HAP-1 (cell line): ENCODE measurements at places on chromosomes 2 and 18.

DNA sequence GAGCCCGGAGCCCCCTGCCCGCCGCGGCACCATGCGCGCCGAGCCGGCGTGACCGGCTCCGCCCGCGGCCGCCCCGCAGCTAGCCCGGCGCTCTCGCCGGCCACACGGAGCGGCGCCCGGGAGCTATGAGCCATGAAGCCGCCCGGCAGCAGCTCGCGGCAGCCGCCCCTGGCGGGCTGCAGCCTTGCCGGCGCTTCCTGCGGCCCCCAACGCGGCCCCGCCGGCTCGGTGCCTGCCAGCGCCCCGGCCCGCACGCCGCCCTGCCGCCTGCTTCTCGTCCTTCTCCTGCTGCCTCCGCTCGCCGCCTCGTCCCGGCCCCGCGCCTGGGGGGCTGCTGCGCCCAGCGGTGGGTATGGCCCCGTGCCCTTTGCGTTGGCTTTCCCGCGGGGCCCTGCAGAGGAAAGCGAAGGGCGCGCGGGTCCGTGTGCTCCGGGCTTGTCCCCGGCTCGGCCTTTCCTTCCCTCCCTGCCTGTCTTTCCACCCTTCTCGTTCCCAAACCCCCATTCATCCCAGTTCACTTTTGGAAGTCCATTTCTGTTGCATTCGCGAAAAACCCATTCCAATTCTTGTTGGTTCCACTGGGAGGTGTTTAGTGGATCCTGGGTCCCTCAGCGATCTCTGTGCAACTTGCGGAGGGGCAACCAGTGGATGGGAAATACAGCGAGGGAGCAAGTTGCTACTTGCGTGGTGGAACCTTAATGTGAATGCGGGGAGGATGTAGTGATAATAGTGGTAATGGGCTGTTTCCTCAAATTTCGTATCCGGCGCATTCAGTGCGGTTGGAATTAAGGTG, 599 bp downstream of the ADAM23 start:
- peak; percentile 24 for DNase-seq

- no peak for DNase-seq
These were observed 39.6 kb downstream of the MARCO start for GRCh38 chr2:118981632-118982031.

DNA sequence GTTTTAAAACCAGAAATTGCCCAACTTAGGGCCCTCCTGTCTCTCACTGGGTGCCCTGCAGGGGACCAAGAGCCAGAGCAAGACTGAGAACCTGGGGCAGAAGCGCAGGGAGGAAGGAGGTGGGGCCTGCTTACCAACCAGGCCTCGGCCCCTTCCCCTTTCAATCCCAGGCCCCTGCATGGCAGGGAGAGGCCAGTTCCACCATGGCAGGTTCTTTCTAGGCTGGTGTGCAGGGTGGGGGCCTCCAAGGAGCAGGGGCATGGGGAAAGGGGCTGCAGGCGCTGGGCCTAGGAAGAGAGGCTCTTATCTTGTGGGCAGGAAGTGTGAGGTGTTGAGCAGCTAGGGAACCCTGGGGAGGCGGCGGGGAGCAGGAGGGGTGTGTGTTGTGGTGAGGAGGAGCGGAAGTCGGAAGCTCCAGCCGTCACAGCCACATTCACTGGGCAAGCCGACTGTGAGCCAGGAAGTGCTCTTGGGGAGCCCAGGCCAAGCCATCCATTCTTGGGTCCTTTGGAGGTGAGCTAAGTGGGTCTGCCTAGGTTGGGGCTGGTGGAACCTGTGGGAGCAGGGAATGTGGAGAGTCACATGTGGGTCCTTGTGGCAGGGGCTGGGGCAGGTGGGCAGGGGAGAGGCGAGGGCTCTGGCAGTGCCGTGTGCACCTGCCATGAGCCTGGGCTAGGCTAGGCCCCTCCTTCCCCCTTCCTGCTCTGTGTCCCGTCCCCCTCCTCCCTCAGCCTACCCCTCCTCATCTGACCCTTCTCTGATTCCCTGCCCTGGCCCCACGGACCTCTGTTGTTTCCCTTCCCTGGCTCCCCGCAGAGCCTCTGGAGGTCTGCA, at the start of gene PSD4:
PSD4 (plus strand) TSS at position 430 of the 834 bp plus-strand sequence. CDS start 8,486 bp downstream, outside the sequence.
- no peak for DNase-seq

DNA sequence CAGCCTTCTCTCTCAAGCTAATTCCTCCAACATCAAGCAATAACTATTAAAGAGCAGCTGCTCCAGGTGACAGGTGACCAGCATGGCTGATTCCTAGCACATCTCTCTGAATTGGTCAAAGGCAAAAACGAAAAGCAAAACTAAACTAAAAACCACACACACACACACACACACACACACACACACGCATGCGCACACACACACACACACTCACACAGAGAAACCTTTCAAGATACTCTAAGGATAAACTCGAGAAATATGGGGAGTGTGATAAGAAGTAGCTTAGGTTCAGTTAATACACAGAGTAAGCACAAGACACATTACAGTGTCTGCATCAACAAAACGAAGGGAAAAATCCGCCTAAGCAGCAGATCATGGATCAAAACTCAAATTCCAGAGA, 74.5 kb upstream of the FZD7 start:
- DNase-seq: no peak

GRCh38 chr2:174666312-174666711, 68.7 kb upstream of the WIPF1 start:
- no peak for DNase-seq

DNA sequence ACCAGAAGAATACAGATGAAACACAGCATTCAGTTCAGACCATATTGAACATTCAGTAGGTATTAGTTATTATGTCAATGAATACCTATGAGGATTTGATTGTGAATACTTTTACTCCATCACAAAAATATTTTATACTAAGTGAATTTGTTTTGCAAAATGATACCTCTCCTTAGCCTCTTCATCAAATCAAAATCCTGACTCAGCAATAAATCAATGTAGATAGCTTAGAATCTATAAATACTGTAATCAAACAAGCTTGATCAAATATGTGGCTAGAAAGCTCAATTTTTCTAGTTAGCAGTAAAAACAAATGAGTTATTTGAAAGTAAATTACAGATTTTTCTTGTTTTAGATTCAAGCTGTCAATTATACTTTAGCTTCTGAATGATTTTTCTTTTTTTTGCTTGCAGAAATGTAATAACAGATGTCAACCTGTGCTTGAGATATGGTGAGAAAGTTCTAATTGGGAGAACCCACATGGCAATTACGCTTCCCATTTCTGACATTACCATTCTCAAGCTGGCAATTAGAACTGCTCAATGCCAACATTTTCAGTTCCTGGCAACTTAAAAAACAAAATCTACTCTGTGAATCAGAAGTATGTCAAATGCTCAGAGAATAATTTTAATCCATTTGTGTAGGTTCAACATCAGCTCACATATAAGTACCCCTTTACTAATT, 109.6 kb downstream of the PRELID3A start:
- no peak for DNase-seq

DNA sequence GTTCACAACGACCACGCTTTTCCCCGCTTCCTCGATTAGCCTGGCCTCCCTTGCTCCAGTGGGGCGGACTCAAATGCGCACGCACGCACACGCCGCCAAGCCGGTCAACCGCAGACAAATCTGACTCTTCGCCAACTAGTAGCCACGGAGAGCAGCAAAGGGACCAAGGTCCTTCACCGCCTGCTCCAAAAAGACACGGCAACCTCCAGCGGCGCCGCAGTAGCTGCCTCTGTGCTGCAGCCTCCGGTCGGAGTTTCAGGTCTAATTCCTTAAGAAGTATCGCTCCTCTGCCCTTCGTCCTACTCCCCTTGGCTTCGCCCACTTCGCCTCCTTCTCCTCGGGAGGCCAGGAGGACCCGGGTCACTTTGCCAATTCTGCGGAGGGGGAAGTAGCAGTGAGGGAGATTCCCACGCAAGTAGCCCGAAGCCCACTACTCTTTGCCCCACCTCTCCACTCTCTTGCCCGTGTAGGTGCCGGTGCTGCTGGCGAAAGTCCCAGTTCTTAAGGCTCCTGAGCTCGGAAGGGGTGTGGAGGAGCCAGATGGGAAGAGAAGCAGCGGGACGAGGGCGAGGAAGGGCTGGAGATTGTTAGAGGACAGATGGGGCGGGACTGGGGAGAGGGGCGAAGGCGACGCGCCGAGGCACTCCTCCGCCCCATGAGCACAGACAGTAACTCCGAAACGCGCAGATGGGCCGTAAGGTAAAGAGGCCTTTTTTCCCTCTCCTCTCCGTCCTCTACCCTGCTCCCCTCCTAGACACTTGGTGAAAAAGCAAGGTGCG, 615 bp downstream of the AKAIN1 start:
- DNase-seq: no peak
